Thoracic aorta (tissue), 2 donors: ENCODE measurements at places on chromosomes 16 and 17. TPM values are rescaled to one million over a fixed set of nuclear protein-coding genes. Genes with fewer than 3 reads are reported as not detected.

DNA sequence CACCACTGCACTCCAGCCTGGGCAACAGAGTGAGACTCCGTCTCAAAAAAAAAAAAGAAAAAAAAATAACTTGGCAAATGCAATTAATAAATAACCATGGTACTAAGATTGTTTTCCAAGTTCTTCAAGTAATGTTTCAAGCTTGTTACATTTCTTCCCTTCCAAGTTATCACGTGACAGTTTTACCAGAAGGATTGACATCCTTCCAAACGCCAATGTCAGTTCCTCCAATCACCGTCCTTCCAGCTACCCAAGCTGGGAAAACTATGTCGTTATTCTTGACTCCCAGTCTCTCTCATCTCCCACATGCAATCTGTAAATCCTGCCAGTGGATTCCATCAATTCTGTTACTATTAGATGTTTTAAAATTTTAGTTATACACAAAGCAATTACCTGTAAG is 3.9 kb upstream of the PHAF1 start:
- no peaks in the 10 kb centered on the region for H3K36me3 ChIP-seq
- H3K4me1 ChIP-seq = peaks cover 30% of the 10 kb centered on the region
- no peak for DNase-seq
- H3K4me3 ChIP-seq = no peak overlapping the region

Gene TLCD3B
- total RNA-seq = not detected

Gene NOTUM
- total RNA-seq = not detected

DNA sequence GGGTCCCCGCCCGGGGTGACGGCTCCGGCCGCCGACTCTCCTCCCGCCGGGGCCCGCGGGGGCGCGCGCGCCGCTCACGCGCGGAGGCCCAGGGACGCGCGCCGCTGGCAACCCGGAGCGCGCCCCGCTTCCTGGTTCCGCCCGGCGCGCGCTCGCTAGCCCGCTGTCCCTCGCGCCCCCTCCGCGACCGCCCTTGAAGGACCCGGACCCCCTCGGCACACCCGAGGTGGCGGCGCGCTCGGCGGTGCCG is at the start of gene STAT5B:
Gene STAT5B, minus strand, starts transcription at position 33 of the 250 bp plus-strand sequence. CDS start 44,264 bp downstream, outside the sequence.
- peaks cover 41% of the 10 kb centered on the region for H3K4me1 ChIP-seq
- H3K4me3 ChIP-seq = peak within 1 kb of the TSS; percentile 88
- peak within 1 kb of the TSS; percentile 83 for H3K27ac ChIP-seq
- no peaks in the 10 kb centered on the region for H3K27me3 ChIP-seq

Gene MT1F
- 3.1 TPM for total RNA-seq

GRCh38 chr16:53097190-53097589 is 42.4 kb downstream of the CHD9 start:
- H3K4me3 ChIP-seq = no peak overlapping the region
- no peak for DNase-seq
- peaks cover 50% of the 10 kb centered on the region for H3K4me1 ChIP-seq
- no peaks in the 10 kb centered on the region for H3K27me3 ChIP-seq
- no peak overlapping the region for H3K27ac ChIP-seq
- no peaks in the 10 kb centered on the region for H3K36me3 ChIP-seq
